ENCODE measurements at places on chromosomes 5 and 9.
A peak's percentile ranks its signal among the peaks of the same experiment; 100 is the strongest.

DNA sequence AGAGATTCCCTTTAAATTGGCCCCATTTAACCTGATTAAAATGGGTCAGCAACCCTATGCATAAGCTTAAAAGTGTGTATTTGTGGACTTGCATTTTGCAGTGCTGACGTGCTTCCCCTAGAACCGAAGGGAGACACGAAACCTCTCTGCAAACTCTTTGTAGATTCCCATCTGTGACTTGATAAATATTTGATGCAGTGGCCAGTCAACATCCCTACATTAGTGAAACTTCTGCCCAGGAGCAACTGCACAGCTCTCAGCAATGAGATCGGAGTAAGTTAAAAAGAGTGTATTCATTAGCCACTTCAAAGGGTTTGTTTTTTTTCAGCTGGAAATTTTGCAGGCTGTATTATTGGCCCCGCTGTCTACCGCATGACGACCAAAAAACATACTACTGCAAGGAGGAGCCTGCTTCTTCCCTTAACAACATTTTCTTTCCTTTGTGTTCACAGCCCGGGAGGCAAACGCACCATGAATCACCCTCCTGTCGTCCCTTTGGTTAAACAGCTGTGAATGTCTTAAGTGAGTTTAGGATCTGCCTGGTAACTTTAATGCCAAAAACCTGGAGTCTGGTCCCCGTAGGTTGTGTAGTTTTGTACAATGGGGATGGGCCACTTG, 38.0 kb upstream of the TCERG1 start:
- peak; percentile 68 for DNase-seq

DNA sequence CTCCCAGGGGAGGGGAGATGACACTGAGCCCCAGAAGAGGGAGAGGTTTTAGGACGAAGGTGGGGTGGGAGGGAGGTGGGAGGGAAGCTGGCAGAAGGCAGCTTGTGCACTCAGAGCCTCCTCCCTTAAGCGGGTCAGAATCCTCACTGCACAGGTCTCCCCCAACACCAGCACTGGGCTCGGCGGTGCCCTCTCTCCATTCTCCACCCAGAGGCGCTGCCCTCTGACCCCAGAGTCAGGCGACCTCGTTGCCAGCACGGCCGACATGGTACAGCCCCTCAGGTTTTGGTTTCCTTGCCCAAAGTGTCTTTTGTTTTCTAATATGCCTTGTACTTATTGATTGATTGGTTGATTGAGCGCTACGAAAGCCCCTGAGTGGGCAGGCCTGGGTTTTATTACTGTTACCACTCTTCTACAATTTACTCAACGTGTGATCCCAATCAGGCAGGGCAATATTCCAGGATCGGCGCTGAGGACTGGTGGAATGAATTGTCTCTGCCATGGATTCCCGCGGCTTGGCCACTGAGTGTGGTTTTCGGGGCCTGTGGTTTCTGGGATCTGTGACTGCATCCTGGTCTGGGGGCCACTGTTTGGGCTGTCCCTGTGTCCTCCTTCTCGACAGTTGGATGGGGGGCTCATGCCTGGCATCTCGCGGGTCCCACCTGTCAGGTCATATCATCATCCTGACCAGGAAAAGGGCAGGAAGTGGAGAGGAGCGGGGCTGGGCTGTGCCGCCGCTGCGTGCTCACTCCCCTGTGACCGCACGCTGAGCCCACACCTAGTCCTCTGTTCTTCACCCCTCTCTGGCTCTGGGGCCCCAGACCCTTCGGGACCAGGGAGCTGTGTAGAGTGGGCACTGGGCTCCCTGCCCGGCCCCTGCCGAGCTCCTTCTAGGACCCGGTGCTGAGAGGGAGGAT, 9.6 kb upstream of the FCN2 start:
- DNase-seq = no peak

GRCh38 chr9:87256973-87257372, 240.7 kb upstream of the DAPK1 start:
- DNase-seq = no peak

DNA sequence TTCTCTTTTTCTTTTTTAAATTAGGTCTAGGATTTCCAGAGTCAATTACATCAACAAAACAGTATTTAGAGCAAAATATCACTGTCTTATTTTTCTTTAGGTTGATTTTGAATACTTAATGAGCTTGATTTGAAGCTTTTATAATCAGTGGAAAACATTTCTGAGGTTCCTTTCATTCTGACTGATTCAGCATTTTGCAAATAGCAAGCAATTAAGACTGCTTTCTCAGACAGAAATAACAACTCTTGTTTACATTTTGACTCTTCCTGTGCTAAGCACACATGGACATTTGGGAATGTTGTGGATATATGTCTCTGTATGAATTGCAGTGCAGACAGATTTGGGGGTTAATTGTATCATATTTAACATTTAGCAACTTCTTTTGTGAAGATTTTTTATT, 22.2 kb upstream of the MCCC2 start:
- DNase-seq = no peak

DNA sequence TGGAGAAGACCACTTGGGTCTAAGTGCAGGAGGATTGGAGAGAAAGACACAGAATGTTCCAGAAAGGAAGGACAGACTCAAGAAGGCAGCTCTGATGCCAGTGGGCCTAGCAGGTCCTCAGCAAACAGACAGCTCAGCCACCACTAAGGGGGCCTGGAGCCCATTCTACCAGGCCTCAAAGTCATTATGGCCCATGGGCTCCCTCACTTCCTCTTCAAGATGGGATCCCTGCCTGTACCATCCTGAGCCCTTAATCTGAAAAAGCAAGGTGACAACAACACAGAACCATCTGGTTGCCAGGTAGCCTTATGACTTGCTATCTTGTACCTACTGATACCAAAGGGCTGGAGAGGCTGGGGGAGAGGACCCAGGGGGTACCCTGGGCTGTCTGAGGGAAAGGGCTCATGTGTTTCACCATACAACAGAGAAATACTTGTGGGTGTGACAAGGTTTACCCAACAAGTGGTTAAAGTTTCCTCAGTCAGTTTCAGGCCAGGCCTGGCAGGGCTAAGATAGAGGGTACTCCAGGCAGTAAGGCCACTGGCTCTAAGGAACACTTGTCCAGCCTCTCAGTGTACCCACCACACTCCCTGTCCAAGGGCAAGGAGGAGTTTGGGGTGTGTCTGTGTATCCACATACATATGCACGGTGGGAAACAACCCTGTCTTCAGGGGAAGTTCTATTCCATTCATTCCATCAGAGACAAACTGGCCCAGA, 30.7 kb downstream of the TCF7 start:
- no peak for DNase-seq

- no peak for DNase-seq
Measured at GRCh38 chr9:78746010-78746409, 449.1 kb downstream of the PSAT1 start.

DNA sequence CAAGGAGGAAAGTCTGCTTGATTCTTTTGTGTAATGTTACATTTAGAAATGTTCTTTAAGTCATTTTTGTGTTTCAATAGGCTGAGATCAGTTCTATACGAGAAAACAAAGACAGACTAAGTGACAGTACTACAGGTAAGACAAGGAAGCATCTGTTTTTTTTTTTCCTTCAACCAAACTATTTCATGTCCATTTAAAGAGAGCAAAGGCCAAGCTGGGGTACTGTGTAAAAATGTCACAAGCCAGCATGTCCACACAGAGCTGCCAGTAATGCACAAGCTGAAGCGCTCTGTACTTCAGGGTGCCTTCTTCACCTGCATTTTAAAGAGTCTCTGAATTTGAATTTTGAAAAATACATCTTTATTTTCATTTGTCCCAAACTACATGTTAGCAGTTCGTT, 20.2 kb upstream of the TTC23L start:
- DNase-seq = no peak

DNA sequence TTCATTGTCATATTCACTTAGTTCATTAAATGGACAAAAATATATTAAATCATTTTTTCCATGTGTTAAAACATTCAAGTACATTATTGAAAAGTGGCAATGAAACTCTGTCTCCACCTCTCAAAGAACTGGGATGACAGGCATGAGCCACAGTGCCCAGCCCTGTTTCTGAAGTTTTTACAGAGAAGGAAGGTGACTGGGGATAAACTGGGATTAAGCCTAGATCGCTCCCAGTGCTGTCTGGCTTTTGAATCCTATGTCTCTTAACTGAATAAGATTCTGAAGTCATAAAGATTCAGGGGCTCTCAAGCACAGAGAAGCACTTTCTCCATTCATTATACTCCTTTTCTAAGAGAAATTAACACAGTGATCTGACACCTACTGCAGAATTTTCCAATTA, 88.3 kb downstream of the SLC38A9 start:
- no peak for DNase-seq

- no peak for DNase-seq
Measured at GRCh38 chr5:80216753-80217596, 38.9 kb downstream of the SERINC5 start.

DNA sequence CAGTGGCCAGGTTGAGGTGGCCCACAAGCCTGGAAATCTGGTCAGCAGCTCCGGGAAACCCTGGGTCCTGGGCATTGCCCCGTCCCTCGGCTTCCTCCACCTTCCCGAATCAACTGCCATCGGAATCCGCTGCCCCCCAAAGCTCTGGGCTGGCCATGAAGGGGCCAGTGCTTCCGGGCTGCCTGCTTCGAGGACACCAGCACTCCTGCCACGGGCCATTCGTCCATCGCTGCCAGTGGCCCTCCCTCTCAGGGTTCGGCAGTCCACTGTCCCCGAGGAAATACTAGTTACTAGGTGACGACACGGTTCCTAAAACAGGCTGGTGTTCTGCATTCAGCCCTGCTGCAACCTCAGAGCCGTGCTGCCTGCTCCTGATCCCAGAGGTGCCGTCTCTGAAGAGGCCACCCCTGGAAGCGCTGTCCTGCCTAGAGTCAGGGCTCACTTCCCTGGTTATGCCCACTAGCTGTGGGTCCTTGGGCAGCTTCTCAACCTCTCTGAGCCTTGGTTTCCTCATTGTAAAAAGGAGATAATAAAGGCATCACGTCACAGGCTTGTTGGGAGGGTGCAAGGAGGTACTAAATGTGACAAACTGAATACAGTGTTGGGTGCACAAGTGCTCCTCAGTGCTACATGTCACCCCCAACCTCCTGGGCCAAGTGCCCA, 3.5 kb upstream of the WDR5 start:
- DNase-seq = no peak

DNA sequence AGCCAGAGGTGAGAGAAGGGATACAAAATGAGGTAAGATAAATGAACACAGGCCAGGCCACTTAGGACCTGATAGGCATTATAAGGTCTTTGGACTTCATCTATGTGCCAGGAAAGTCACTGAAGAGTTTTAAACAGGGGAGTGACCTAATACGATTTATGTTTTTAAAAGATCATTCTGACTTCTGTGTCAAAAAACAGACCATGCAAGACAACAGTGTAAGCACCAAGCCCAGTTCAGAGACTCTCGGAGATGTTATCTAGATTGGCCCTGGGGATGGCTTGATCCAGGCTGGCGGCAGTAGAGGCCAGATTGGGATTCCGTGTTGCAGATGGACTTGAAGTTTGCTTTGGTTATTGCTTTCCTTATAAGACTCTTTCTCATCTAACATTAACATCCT, 43.0 kb upstream of the DPYSL3 start:
- DNase-seq = no peak

GRCh38 chr9:123860603-123861002, 69.3 kb downstream of the DENND1A start:
- DNase-seq = no peak

DNA sequence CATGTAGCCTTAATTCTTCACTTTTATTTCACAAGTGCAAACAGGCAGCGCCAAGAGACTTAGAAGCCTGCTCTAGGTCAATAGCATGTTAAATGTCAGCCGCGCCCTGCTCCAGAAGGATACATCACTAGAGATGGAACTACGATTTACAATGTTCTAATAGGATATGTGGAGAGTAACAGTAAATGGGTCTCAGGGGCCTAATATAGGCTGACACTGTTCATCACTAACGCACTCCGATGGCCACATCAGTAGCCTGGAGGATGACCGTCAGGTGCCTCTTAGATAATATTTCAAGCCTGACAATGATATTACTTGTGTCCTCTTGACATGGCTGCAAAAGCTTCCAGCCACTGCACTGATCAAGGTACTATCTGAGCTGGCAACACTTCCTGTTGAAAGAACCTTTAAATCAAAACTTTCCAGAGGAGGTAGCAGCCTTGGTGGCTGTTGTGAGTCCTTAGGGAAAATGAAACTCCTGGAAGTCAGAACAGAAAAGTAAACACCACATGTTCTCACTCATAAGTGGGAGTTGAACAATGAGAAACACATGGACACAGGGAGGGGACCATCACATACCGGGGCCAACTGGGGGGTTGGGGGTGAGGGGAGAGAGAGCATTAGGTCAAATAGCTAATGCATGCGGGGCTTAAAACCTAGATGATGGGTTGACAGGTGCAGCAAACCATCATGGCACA, 35.0 kb downstream of the PTTG1 start:
- DNase-seq = no peak

GRCh38 chr5:154118893-154119336, 71.6 kb upstream of the GALNT10 start:
- DNase-seq = peak; percentile 44

GRCh38 chr9:99189887-99190596, 31.7 kb downstream of the ALG2 start:
- DNase-seq = no peak

- peak; percentile 51 for DNase-seq
Measured at GRCh38 chr5:33343676-33344327, 97.0 kb upstream of the TARS1 start.
